Neural progenitor cell (in vitro differentiated cells): ENCODE measurements at places on chromosomes 2 and 18. TPM values are rescaled to one million over a fixed set of nuclear protein-coding genes. Genes with fewer than 3 reads are reported as not detected.

- DNase-seq, result no peak
Observed at GRCh38 chr2:187874786-187875185, 320.6 kb upstream of the TFPI start.

GRCh38 chr2:729376-729861 lies 52.2 kb upstream of the TMEM18 start:
- no peak for DNase-seq

DNA sequence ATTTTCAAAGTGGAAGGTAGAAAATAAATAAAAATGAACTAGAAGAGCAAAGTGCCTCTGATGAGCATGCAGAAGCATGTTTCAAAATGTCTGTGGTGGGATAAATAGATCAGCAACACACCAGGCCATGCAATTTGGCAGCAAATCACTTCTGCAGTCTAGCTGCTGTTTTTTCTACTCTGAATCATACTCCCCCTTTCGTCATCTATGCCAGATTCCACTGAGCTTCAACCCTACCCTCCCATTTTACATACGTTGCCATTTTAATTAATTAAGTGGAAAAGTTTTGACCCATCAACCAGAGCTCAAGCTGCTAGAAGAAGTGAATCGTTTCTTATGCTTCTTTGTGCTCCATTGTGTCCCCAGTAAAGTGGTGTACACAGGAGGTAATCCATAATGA lies 79.3 kb downstream of the NRXN1 start:
- DNase-seq, result no peak

GRCh38 chr2:158953926-158954763 lies 14.3 kb upstream of the TANC1 start:
- DNase-seq, result no peak

GRCh38 chr2:187819624-187820023 lies 265.4 kb upstream of the TFPI start:
- DNase-seq, result no peak

DNA sequence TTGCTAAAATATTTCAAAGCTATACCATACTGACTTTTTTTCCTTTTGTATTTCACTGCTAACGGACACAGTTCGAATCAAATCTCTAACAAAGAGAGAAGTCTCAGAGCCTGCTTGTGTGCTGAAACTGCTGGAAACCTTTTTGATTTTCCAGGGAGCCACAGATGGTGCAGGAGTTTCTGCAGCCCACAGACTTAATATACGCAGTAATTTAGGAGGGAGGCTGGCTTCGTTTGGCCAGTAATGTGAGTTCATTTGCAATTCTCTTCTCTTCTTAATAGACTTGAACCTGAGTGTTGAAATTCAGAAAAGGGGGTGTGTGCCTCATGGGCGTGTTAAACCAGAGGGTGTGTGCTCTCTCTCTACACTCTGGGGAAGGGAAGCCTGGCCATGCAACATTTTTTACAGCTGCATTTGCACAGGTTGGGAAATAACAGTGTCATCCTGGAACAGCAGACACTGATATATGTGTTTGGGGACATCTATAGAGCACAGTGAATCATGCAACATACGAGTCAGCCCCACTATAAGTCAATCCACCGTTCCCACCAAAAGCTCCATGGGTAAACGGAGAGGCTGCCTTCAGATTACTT lies 333.0 kb downstream of the CLIP4 start:
- no peak for DNase-seq

- no peak for DNase-seq
Observed at GRCh38 chr2:19728125-19728524, 173.7 kb downstream of the TTC32 start.

DNA sequence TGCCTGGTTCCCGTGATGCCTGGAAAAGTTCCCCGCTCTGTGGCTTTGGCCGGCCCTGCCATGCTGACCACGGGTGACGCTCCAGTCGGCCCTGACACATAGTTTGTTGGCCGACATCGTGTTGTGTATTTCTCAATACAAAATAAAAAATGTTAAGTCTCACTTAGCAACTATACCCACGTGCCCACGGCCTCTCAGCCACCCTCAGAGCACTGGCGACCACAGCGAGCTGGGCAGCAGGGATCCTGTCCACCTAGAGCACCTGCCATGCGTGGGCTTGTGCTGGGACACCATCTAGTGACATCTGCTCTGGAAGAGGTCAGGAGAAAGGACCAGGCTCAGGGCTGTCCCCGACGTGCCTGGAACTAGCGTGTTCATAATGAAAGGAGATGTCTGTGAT lies 261.7 kb downstream of the HDAC4 start:
- DNase-seq, result no peak

DNA sequence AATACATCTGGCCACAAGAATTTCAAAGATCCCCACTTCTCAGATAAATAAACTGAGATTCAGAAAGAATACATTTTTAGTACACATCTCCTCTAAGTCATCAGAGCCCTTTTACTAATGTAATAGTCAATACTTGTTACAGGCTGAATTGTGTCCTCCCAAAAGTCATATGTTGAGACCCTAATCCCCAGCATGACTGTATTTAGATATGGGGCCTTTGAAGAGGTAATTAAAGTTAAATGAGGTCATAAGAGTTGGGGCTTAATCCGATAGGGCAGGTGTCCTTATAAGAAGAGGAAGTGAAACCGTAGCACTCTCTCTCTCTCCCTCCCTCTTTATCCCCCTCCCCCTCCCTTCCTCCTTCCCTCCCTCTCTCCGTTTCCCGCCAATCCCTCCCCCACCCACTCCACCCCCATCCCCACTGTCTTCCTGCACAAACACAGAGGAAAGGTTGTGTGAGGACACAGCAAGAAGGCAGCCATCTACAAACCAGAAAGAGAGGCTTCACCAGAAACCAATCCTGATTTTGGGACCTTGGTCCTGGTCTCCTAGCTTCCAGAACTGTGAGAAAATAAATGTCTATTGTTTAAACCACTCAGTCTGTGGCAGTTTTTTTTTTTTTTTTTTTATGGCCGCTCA lies 66.6 kb upstream of the ZNF397 start:
- DNase-seq, result no peak

DNA sequence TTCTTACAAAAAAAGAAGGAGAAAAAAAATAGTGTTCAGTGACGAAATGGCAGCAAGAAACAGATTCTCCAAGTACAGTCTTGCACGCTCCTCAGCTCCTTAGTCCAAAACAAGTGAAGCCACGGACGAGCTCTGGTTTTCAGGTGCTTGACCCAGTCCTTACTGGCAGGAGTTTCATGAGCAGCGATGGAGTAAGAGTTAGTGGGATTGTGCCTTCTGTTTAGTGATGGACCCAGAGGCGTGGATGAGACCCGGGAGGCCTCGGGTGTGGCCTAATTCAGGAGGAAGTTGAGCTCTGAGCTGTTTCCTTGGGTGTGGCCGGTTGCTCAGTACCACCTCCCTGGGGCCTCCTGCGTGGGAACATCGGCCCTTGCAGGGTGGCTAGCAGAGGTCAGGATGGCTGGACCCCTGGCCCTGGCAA lies 52.0 kb downstream of the KIF5C start:
- no peak for DNase-seq

DNA sequence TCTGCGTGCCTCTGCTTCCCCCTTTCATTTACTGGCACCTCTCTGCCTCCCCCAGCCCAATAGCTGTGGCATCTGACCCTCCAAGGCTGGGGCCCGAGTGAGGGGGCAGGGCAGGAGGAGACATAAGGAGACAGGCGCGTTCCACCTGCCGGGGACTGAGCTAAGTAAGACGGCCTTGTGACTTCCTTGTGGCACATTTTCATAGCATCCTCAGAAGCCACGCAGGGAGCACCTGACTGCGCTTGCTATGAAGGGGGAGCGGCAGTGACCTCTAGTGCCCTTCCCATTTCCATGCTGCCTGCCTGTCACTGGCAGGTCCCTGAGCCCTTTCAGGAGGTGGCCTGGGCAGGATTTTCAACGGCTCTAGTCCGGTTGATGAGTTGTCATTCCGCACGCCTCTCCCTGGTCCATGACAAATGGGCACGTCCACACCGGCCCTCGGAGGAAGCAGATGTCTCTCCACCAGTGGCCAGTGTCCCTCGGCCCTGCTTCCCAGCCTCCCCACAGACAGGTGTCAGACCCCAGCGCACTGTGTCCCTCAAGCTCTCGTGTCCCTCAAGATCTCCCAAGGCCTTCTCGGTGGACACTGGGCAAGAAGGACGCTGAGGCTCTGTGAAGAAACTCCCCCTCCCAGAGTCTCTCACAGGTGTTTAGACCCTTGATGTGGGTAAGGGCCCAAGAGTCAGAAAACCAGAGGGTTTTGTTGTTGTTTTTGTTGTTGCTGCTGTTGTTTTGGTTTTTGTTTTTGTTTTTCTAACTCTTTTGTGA lies 42.7 kb downstream of the CYP26B1 start:
- no peak for DNase-seq

DNA sequence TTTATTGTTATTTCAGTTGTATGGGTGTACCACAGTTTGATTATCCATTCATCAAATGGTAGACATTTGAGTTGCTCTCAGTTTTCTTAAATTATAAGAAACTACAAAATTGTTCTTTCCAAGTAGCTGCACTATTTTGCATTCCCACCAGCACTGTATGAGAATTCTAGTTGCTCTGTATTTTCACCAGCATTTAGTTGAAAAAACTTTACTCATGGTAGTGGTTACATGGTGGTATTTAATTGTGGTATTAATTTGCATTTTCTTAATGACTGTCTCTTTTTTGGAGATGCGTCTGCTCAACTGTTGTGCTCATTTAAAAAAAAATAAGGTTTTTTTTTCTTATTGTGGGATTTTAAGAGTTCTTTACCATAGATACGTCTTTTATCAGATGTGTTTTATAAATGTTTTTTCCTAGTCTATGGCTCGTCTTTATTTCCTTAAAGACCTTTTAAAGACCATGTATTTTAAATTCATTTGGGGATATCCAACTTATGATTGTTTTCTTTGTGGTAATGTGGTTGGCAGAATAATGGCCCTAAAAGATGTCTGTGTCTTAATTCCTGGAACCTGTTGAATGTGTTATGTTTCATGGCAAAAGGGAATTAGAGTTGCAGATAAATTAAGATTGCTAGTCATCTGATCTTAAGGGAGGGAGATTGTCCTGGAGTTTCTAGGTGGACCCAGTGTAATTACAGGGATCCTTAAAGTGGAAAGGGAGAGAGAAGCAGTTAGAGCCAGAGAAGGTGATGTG lies 37.4 kb downstream of the UBE2F start:
- DNase-seq, result no peak

DNA sequence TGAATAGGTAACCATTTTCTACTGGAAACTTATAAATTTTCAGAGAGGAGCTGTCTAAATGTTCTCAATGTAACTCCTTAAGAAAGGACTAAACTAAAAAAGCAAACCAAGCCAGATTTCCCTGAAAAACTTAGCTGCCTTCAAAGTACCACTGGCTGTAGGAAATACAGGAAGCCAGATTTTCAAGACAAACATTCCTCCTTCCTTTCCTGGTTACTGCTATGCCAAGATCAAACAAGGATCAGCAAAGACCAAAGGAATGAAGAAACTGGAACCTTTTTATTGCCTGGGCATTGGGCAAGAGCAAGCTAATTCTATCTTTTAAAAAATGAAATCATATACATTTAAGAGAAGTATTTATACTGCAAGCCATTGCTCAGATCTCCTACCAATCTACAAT lies 212.7 kb downstream of the DYM start:
- no peak for DNase-seq

DNA sequence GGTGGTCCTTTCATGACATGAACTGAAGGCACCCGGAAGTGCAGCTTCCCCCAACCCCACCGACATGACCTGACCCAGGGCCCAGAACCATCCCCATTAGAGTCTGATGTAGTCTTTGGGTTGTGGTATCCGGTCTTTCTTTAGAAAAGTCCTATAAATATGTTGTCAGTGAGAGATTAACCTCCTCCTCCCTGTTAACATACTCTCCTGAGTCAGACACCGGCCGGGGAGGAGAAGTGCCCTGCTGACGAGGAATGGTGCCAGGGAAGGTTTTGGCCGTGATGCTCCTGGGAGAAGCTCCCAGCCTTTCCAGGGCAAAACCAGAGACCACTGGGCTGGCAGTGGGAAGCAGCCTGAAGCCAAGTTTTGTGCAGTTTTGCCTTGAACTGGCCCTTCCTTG lies 109.0 kb downstream of the LAMA3 start:
- no peak for DNase-seq

DNA sequence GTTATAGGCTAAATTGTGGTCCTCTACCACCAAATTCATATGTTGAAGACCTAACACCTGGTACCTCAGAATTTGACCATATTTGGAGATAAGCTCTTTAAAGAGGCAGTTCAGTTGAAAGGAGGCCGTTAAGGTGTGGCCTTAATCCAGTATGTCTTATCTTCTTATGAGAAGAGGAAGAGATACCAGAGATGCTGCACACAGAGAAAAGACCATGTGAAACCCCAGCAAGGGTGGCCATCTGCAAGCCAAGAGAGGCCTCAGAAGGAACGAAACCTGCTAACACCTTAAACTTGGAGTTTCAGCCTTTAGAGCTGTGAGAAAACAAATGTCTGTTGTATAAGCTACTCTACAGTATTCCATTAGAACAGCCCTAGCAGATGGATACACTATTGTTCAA lies 528.1 kb upstream of the DCC start:
- no peak for DNase-seq

Gene HNMT
- total RNA-seq, result 0.84 and 1.6 TPM in 2 replicates

Gene PCARE
- total RNA-seq, result not detected in 2 replicates

Gene MAP2
- 95.0 and 102 TPM in 2 replicates for total RNA-seq

Gene PDE1A
- 0.06 TPM in 1 of 2 replicates, not detected in the other for total RNA-seq

Gene C2orf15
- 5.6 and 5.8 TPM in 2 replicates for total RNA-seq

Gene HOXD13
- total RNA-seq, result not detected in 2 replicates
